Purkinje cell (primary cell): ENCODE measurements at places on chromosomes 1 and 21. TPM values are rescaled to one million over a fixed set of nuclear protein-coding genes. Genes with fewer than 3 reads are reported as not detected.

Gene EXO1
- 1.7 and 2.2 TPM in 2 replicates for polyA plus RNA-seq

Gene SPATA45
- 1.7 TPM in 1 of 2 replicates, not detected in the other for polyA plus RNA-seq

Gene FMO5
- 3.8 and 4.6 TPM in 2 replicates for polyA plus RNA-seq

Gene FBLIM1
- 0.07 TPM in 1 of 2 replicates, not detected in the other for polyA plus RNA-seq

Gene GNG4
- polyA plus RNA-seq, result 42.4 and 56.8 TPM in 2 replicates

Gene FAM72D
- 0.88 and 1.2 TPM in 2 replicates for polyA plus RNA-seq

Gene PAPPA2
- polyA plus RNA-seq, result 0.27 and 0.47 TPM in 2 replicates

Gene ORC1
- polyA plus RNA-seq, result 0.36 TPM in 1 of 2 replicates, not detected in the other

Gene PTPRF
- polyA plus RNA-seq, result 2.9 and 6.2 TPM in 2 replicates

Gene CACHD1
- 3.1 and 5.5 TPM in 2 replicates for polyA plus RNA-seq

Gene ASCL5
- 0.73 TPM in 1 of 2 replicates, not detected in the other for polyA plus RNA-seq

Gene GCSAML
- 0.06 and 1.9 TPM in 2 replicates for polyA plus RNA-seq

Gene ADAM30
- polyA plus RNA-seq, result not detected in 2 replicates

Gene CFHR4
- polyA plus RNA-seq, result 0.69 TPM in 1 of 2 replicates, not detected in the other

Gene CSTB
- 28.3 and 33.8 TPM in 2 replicates for polyA plus RNA-seq

Gene FABP3
- 242 and 583 TPM in 2 replicates for polyA plus RNA-seq

Gene KIRREL1
- 0.05 TPM in 1 of 2 replicates, not detected in the other for polyA plus RNA-seq

Gene KRTAP10-1
- polyA plus RNA-seq, result not detected in 2 replicates

Gene CELA3A
- polyA plus RNA-seq, result not detected in 2 replicates

Gene RAB42
- polyA plus RNA-seq, result not detected in 2 replicates

Gene SYDE2
- polyA plus RNA-seq, result 0.08 TPM in 1 of 2 replicates, not detected in the other

Gene FPGT
- polyA plus RNA-seq, result 10.9 and 15.7 TPM in 2 replicates

Gene ZNF593OS
- polyA plus RNA-seq, result not detected in 2 replicates

Gene SNX7
- 4.1 and 8.0 TPM in 2 replicates for polyA plus RNA-seq

Gene TSACC
- 3.0 and 3.1 TPM in 2 replicates for polyA plus RNA-seq

Gene VAMP4
- 16.4 and 20.2 TPM in 2 replicates for polyA plus RNA-seq

Gene CD2
- not detected in 2 replicates for polyA plus RNA-seq

Gene SLFNL1
- 0.26 TPM in 1 of 2 replicates, not detected in the other for polyA plus RNA-seq

Gene ZNF669
- polyA plus RNA-seq, result 1.1 TPM in 1 of 2 replicates, not detected in the other

Gene USP16
- 80.4 and 86.6 TPM in 2 replicates for polyA plus RNA-seq

Gene FCRL5
- polyA plus RNA-seq, result not detected in 2 replicates

Gene DPT
- not detected in 2 replicates for polyA plus RNA-seq
